Activated CD4-positive, alpha-beta memory T cell treated with anti-CD3 and anti-CD28 coated beads for 36 hours (primary cell): ENCODE measurements at places on chromosomes 1 and 21. TPM values are rescaled to one million over a fixed set of nuclear protein-coding genes. Genes with fewer than 3 reads are reported as not detected.

DNA sequence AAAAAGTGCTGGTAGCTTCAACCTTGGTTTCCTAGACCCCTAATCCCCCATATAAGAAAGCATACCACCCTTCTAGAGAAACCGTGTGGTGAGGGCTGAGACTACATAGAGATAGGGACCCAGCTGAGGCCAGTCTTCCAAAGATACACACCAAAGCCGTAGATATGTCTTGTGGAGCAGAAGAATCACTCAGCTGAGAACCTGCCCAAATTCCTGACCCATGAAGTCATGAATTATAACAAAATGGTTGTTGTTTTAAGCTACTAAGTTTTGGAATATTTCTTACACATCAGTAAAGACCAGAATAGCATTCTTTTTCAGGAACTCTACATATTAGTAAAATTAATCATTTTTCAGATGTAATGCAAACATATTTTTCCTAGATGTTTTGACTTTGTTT is 3.3 kb upstream of the SNRPE start:
- no peak for DNase-seq

DNA sequence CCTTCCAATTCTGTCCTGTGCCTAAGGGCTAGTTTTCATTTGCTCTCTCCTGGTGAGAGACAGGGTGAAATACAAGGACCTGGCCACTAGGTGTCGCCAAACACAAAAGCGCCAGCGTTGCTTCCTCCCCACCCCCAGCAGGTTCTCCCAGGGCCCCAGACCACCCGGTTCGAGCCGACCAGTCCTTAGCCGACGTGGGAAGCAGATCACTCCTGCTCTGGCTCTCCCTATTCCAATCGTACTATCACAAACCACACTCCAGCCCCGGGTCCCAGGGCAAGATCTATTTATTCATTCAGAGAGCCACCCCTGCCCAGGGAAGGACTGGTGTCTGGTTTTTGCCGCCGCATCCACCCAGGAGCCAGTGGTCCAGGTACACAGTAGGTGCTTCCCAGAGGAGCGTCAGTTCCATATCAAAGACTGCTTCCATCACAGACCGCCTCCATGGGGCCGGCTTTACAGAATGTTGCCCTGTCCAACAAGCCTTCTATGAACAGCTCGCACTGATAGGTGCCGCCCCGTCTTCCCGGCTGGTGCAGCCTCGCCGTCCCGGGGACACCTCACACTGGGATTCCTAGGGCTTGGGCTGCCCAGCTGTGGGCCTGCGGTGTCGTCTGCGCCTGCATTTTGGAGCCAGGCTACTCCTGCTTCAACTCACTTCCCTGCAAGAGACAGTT is 35.0 kb downstream of the CTNNBIP1 start:
- DNase-seq, result peak; percentile 83

The KCNK1 gene
- 5.0 TPM for total RNA-seq

DNA sequence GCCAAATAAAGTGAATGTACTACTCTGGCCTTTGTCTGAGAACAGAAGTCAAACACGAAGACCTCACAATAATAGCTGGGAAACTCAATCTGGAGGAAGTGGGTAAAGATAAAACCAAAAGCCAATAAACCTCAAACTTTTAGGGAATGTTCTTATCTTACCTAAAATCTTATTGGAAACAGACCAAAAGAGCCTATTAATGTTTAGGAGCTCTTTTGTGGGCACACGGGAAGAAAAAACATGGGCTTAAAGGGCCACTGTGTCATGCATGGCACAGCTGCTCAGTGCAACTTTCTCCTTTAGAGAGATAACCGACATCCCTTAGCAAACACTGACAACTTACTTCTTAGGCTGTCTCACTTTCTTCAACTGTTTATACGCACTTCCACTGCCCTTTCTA is 16.1 kb downstream of the EIF2B3 start:
- DNase-seq, result no peak

- no peak for DNase-seq
These were observed 38.0 kb upstream of the SRP9 start for GRCh38 chr1:225739542-225740107.

DNA sequence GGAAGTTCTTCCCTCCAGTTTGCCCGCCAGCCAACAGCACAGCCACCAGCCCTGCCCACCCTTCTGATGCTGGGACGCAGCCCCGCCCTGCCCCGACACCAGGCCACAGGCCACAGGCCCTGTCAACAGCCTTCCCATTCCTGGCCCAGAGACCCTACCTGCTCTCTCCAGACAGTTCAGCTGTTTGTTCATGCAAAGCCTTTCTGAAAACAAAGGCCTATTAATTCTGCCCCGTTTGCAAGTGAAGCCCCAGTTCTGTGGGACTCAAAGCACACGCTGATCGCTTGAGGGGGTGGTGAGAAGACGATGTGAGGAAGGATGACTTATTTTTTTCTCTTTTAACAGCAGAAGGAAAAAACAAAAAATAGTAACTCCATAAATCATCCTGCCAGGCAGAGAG is 55.4 kb upstream of the KIF26B start:
- no peak for DNase-seq

DNA sequence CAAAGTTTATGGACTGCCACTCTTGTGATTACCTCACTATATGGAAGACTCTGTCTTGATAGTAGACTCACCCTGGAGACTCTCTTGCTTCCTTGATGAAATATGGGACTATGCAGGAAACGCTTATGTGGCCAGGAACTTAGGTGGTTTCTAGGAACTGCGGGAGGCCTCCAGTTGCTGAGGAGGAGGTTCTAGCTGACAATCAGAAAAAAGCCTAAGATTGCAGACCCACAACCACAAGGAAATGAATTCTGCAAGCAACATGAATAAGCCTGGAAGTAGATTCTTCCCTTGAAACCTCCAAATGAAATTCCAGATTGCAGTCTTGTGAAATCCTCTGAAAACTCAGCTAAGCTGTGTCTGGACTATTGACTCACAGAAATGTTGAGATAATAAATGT is 88.9 kb upstream of the COL11A1 start:
- no peak for DNase-seq

The FLG gene
- not detected for total RNA-seq

GRCh38 chr1:101004670-101005069 is 20.9 kb downstream of the DPH5 start:
- no peak for DNase-seq

The SLFNL1 gene
- not detected for total RNA-seq

- DNase-seq, result no peak
These were observed 116.7 kb downstream of the XCL2 start for GRCh38 chr1:168427051-168427450.

GRCh38 chr1:218171302-218171893 is 113.7 kb upstream of the RRP15 start:
- no peak for DNase-seq

DNA sequence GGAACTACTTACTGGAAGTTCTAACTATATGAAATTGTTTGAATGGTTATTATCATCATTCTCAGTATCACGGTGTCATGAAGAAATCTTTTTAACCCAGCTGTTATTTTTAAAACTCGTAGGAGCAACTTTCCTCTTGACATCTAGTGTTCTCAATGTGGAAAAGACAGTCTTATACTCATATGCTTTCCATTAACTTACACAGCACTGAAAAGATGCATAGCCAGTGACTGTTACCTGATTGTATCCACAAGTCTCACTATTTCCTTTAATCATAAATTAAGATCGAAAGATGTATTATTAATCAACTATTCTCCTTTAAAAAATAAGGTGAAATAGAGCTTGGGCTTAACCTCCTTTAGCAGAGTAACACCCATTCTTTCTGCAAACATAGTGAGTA is 59.7 kb upstream of the TNFSF4 start:
- no peak for DNase-seq

DNA sequence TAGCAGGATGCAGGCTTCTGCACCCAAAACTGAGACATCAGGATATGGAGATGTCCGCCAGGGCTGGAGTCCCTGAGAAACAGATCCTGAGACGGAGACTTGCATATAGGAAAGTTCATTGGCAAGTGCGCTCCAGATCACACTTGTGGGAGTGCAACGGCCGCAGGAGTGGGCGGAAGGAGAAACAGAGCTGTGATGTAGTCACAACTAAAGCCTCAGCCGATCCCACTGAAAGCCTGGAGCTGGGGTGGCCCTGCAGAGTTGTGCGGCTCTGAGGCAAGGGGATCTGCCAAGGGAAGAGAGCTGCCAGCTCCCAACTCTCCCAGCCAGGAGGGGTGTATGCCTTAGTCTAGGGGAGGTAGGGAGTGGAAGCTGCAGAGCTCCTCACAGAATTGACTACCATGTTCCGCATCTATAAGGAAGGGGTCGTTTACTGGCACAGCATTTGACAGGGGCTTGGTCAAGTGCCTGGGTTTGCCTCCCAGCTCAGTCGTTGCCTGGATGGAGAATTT is 42.1 kb upstream of the PLA2G2C start:
- DNase-seq, result no peak

The UBE2J2 gene
- 58.7 TPM for total RNA-seq

The SLC35F3 gene
- total RNA-seq, result 0.59 TPM

DNA sequence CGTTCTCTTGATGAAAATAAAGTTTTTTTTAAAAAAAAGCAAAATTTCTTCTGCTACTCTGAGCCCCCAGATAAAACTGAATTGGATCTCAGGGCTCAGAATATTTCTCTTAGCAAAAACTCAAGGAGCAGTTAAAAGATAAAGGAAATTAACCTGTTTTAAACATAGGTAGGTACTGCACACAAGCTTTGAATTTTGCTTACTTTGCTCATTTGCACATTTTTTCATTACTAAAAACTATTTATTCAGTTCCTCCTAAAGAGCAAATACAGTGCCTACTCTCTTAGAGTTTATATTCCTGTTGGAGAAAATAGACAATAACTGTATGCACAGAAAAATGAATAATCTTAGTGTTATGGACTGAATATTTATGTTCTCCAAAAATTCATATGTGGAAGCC is 13.0 kb upstream of the TNFSF4 start:
- no peak for DNase-seq

The PDPN gene
- not detected for total RNA-seq

GRCh38 chr1:167516404-167517388 is 1.6 kb downstream of the CD247 start:
- DNase-seq, result no peak

DNA sequence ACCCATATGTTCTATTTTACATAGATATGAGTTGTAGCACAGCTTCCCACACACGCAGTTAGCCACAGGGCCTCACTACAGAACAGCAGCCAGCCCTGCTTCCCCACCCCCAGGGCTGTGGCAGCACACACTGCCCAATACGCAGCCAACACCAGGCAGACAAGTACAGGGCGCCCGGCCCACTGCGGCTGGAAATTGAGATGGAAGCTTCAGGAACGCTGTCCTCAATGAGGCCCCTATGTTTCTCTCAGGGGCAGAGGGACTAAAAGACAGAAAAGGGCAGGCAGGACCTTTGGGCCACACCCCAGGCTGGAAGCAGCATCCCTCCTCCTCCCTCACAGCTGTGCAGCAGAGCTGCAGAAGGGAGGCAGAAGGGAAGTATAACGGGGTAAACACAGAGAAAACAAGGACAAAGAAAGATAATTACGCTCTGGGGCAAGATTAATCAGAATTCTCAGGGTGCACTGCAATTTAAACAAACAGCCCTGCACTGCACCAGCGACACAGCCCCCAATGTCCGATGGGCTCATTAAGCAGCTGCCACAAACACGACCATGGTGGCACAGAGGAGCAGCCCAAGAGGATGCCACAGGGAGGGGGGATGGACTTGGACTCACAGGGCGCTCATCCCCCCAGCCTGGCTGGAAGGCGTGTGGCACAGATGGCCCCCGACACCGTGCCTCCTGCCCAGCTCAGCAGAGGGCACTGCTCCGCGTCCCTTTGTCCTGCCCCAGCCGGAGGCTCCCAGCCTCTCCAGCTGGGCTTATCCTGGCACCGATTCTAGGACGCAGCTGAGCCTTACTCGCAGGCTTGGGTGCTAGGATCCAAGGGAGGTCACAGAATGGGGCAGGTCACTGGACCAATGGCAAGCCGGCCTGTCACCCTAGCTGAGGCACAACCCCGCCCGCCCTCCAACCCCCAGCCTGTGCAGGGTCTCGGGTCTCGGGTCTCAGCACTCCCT is 14.2 kb downstream of the WDR4 start:
- no peak for DNase-seq

- no peak for DNase-seq
These were observed 970.6 kb downstream of the MRPL39 start for GRCh38 chr21:24636696-24637095.

- DNase-seq, result peak; percentile 32
These were observed 56.8 kb upstream of the LYST start for GRCh38 chr1:235923466-235924021.

The UMODL1 gene
- total RNA-seq, result not detected

The DEPDC1 gene
- 24.1 TPM for total RNA-seq

DNA sequence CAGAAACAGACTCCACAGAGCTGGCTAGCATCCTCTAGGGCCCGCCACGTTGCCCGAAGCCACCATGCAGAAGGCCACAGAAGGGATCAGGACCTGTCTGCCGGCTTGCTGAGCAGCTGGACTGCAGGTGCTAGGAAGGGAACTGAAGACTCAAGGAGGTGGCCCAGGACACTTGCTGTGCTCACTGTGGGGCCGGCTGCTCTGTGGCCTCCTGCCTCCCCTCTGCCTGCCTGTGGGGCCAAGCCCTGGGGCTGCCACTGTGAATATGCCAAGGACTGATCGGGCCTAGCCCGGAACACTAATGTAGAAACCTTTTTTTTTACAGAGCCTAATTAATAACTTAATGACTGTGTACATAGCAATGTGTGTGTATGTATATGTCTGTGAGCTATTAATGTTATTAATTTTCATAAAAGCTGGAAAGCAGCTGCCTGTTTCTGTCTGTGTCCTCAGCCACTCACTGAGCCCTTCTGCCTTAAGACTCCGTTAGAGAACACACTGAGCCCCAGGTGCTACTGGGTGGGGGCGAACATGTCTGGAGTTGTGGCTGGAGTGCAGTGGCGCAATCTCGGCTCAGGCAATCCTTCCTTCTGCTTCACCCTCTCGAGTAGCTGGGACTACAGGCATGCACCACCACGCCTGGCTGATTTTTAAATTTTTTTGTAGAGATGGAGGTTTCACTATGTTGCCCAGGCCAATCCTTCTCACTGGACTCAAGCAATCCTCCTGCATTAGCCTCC is 14.8 kb downstream of the MFSD2A start:
- DNase-seq, result no peak

DNA sequence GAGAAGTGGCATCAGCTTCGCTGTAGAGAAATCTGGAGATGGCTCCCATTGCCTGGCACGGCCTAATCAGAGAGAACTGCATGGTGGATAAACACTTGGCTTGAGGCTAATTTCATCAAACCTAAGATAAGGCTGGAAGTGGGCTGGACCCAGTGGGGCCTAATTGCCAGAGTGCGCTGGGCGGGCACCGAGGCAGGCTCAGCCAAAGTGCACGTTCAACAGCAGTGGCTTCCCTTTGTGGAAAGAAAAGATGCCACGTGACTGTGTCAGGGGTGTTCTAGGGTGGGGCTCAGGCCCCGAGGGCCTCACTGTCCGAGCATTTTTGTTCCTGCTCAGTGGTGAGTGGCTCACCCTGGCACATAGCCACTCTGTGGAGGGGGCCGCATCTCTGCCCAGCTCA is 5.8 kb downstream of the PLCH2 start:
- no peak for DNase-seq

DNA sequence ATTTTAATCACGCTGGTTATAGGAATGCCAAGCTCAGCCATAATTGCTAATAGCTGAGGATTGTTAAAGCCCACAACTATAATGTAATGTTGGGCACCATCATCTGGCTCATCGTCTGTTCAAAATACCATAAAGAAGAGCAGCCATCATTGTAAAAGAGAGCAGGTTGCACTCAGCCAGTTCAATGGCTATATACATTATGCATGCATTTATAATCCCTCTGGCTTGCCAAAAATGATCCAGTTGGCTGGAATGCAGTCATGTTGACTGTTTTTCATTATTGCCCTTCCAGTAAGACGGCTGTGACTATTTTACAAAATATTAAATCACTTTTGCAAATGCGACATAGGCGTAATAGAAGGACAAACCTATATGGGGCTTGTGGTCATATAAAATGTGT is 85.3 kb downstream of the SPAG17 start:
- no peak for DNase-seq

GRCh38 chr1:60832367-60832766 is 250.0 kb upstream of the NFIA start:
- no peak for DNase-seq
